ENCODE measurements at places on chromosomes 16 and 17. TPM values are rescaled to one million over a fixed set of nuclear protein-coding genes. Genes with fewer than 3 reads are reported as not detected.

Gene TSPAN10
- 0.48 TPM for total RNA-seq

Gene PRSS33
- total RNA-seq, result not detected

Gene SRCIN1
- 2.3 TPM for total RNA-seq

Gene CCL2
- total RNA-seq, result 48.7 TPM

Gene ADAP2
- 1.3 TPM for total RNA-seq

Gene NUP85
- total RNA-seq, result 61.7 TPM

Gene TBC1D3C
- total RNA-seq, result 0.03 TPM

Gene SMIM36
- total RNA-seq, result not detected

Gene SCIMP
- total RNA-seq, result not detected

Gene NLGN2
- total RNA-seq, result 11.6 TPM

Gene OR3A3
- total RNA-seq, result not detected

Gene DOC2A
- total RNA-seq, result 5.3 TPM

Gene PRSS27
- 2.0 TPM for total RNA-seq

Gene MYH13
- total RNA-seq, result 0.22 TPM

Gene CCL8
- not detected for total RNA-seq

Gene PYDC1
- total RNA-seq, result not detected

Gene HEXIM1
- 4.6 TPM for total RNA-seq

Gene FOXN1
- total RNA-seq, result not detected

Gene CRYBA1
- not detected for total RNA-seq

Gene ENPP7
- not detected for total RNA-seq

Gene GNG13
- total RNA-seq, result not detected
